ENCODE measurements at places on chromosomes 1 and 21. TPM values are rescaled to one million over a fixed set of nuclear protein-coding genes. Genes with fewer than 3 reads are reported as not detected.
A peak's percentile ranks its signal among the peaks of the same experiment; 100 is the strongest.

DNA sequence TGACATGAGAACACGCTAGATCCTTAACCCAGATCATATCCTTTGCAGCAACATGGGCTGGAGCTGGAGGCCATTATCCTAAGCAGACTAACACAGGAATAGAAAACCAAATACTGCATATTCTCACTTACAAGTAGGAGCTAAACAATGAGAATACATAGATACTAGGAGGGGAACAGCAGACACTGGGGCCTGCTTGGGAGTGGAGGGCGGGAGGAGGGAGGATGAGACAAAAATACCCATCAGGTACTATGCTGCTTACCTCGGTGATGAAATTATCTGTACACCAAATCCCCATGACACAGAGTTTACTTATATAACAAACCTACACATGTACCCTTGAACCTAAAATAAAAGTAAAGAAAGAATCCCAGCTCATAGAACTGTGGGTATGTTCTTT, 1.2 kb upstream of the MOB3C start:
- no peak for DNase-seq

- no peak for DNase-seq
These were observed 5.9 kb downstream of the ZNF644 start for GRCh38 chr1:91015794-91016550.

DNA sequence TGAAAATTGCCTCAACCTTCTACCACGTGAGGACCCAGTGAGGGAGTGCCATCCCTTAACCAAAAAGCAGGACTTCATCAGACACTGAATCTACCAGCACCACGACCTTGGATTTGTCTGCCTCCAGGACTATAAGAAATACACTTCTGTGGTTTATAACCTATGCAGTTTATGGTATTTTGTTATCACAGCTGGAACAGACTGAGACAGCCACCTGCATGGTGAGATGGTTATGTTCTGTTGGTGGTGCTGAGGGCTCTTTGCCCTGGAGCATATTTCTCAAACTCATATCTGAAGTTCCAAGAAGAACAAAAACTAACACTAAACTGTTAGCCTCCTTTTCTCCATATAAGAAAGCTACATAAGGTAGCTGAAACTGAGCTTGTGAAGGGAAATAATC, 69.8 kb upstream of the RGS18 start:
- no peak for DNase-seq

DNA sequence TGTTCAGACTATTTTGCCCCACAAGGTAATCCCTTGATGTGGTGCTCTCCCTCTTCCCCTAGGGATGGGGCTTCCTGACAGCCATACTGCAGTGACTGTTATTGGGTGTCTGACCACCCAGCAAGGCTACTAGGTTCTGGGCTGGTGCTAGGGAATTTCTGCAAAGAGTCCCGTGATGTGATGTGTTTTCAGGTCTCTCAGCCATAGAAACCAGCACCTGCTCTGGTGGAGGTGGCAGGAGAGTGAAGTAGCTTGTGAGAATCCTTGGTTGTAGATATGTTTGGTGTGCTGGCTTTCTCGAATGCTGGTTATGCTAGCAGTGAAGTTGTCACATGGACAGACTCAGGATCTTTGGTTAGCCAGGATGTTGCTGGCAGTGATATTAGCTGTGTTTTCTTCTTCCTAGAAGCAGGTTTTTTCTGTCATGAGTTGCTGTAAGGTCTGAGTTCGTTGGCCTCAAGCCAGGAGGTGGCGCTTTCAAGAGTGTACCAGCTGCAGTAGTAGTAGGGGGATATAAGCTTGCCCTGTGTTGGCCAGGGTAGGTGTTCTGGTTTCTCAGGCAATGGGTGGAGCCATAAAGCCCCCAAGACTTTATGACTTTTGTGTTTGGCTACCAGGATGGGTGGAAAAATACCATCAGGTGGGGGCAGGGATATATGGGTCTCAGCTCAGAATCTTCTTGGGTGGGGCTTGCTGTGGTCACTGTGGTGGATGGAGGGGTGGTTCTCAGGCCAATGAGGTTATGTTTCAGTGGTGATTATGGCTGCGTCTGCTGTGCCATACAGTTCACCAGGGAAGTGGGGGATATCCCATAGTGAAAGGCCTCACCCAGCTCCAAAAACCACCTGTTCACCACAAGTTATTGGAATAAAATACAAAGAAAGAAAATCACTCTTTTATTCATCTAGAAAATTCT, 1112.3 kb downstream of the KCNT2 start:
- DNase-seq = no peak

- peak; percentile 95 for DNase-seq
These were observed at the start of gene WASF2 for GRCh38 chr1:27489973-27490741. Gene WASF2, minus strand, starts transcription at chr1:27490167. Its CDS starts 61,277 bp downstream, at chr1:27428890.

- no peak for DNase-seq
These were observed 584.1 kb downstream of the AJAP1 start for GRCh38 chr1:5238351-5239130.

- no peak for DNase-seq
These were observed 71.5 kb downstream of the CLCA4 start for GRCh38 chr1:86618358-86618757.

GRCh38 chr1:20110679-20111078, 8.7 kb downstream of the PLA2G2D start:
- DNase-seq = peak; percentile 21

GRCh38 chr1:114082867-114083585, 70.6 kb downstream of the SYT6 start:
- no peak for DNase-seq

DNA sequence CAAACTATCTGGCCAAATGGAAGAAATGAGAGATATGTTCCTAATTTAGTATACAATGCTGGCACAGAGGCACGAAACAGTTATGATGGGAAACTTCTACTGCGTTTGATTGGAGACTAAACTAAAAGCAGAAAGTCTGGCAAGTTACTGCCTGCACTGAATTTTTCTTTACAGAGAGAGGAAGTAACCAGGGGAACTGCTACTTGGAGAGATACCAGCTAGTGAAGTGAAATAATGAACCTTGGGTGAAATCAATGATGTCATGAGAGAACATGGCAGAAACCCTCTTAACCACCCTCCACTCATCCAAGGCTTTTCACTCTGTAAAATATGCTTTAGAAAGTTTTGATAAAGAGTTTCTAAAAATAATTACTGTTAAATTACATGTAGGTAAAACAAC, 29.3 kb downstream of the NIBAN1 start:
- no peak for DNase-seq

GRCh38 chr1:66253330-66253921, 280.5 kb upstream of the SGIP1 start:
- DNase-seq = peak; percentile 65

DNA sequence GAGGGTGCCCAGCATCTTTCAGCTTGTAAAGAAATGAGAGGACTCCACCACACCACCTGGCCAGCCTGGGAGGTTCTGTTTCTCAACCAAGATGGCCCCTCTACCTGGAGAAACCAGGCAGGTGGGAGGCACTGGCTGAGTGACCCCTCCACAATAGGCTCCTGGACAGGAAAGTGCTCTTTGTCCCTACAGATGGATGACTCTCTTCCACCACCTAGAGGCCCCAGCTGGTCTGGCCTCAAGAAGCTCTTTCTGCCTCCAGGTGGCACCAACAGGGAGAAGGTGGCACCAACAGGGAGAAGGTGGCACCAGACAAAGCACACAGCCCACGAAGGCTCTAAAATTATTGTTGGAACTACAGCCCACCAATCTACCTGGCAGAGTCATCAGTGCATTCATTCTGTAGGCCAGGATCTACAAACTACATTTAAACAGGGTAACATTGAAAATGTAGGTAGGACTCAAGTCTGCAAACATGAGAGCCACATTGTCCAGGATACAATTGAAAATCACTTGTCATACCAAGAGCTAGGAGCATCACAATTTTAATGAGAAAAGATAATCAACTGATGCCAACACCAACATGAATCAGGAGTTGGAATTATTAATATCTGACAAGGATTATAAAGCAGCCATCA, 14.4 kb downstream of the TMPRSS3 start:
- peak; percentile 59 for DNase-seq

DNA sequence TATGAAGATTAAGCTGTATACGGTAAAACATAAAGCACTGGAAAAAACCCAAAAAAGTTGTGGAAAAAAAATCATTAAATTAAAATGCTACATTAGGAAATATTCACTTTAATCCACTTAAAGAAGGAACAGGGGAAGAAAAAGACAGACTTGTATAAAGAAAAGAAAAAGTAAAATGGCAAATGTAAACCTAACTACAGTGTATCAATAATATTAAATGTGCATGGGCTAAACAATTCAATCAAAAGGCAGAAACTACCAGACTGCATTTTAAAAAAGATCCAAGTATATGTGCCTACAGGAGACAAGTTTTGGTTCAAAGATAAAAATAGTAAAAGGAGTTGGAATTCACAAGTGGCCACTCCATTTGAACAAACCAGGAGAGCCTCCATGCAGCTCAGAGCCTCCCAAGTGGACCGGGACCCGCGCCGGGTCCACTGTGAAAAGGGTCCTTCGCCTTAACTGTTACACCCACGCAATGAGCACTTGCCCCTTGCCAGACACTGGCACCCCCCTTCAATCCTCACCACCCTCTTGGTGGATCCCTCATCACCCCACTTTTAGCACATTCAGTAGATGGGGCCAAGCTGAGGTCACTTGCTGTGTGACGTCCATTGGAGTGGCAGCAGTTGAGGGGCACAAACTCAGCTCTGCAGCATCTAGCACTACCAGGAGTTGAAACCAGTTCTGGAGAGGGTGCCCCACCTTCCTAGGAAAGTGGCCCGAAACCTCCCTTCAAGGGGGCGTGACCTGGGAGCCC, 898 bp downstream of the C1orf174 start:
- DNase-seq = no peak

- peak; percentile 57 for DNase-seq
These were observed 44.5 kb downstream of the SLC22A15 start for GRCh38 chr1:116020668-116021272.

Gene SAMD13
- total RNA-seq = 14.9 TPM

Gene SCMH1
- total RNA-seq = 28.0 TPM

Data from HCT116 (cell line).